ENCODE measurements at places on chromosomes 6 and 20.

DNA sequence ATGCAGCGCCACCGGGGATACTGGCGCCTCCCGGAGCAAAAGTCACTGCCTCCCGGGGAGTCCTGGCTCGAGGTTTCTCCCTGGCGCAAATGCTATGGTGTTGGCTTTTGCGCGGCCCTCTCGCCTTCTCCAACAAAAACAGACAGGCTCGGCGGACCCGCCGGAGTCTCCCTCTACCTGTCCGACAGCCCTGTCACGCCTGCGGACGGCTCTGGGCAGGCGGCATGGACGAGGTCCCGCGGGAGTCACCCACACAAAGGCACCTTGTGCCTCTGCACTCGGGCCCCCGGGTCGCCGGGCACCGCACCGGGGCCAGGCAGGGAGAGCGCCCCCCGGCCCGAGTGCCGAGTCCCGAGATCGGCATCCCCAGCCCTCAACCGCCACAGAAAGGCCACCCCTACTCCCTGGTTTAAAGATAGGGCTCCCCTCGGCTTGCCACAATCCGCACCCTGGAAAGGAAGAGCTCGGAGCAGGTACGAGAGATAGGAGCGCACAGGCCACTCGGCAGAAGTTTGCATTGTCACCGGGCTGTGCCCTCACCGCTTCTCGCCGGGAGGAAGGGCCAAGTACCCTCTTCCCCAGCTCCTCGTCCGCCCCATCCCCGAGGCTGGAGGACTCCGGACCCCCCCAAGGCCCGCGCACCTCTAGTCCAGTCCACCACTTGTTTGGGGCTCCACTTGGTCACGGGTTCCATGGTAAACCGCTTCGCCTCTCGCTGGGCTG is 903 bp downstream of the CNKSR3 start:
- no peak for DNase-seq

DNA sequence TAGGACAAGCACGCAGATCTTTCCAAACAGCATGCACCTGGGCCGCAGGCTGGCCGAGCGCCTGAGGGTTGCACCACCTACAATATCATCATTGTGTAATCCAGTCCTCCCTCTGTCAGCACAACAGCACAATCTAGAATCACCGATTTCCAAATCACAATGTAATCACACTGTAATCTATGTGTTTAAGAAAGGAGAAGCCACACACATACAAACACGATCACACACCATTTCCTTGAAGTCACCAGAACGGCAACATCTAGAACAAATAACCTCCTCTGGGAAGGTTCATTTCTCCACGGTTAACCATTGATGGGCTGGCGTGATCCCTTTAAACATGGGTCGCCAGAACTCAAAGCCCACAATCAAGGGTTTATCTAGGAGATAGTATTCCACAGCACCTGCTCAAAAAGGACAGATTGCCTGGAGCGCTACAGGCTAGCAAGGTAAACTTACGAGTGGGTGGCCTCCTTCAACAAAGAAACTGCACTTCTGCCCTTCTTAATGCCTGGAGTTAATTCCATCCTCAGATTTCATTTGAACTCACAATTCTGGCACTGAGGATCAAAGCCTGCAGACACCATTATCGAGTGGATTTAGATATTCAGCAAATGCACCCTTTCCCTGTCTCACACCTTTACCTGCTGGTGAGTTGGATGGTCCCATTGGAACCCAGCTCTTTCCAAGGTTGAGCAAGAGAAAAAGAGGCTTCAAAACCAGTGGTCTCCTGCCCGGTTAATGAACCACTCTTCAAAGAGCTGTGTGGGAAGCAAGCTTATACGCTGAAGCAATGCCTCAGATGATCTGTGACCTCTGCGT is 83.8 kb upstream of the FOXQ1 start:
- no peak for DNase-seq

DNA sequence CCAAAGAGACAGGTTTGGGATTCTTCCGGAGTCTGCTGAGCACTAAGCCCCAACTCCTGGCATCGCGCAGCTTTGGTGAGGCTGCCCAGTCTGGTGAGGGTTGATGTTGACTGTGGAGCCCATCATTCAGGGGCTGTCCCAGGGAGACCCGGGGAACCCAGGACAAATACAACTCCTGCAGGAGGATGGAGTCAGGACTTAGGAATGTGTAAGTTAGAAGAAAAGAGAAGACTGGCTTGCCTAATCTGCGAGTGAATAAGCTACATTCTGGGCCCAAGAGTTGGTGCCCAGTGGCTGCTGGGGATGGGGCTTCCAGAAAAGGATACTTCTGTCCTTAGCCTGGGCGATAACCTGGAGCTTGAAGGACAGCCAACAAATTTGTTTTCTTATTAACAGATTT is 47.9 kb downstream of the STK35 start:
- no peak for DNase-seq

- DNase-seq = peak; percentile 54
Observed at GRCh38 chr6:46184114-46184513, 13.3 kb upstream of the ENPP5 start.

DNA sequence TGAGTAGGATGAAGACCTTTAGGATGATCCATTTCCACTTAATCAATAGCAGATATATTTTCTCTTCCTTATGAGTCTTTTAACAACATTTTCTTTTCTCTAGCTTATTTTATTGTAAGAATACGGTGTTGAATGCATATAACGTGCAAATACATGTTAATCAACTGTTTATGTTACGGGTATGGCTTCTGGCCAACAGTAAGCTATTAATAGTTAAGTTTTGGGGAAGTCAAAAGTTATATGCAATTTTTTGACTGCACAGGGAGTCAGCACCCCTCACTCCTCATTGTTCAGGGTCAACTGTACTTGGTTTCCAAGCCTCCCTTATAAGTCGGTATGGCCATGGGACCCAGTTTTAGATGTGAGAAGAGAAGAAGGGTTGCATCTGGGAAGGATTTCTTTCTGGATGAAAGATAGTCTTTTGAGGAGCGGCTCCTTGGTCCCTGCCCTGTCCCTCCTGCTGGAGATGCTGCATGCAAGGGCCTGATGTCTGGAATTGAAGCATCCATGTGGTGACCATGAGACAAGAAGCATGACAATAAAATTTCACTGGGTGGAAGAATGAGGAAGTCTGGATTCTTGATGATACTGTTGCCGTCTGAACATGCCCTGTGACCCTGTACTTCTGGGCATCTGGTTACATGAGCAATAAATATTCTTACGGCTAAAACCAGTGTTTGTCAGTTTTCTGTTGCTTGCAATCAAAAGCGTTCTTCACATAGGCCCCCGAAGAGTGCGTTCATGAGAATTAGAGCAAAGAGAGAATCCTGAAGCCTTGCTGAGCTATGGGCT is 194.7 kb upstream of the PMEPA1 start:
- DNase-seq = no peak

DNA sequence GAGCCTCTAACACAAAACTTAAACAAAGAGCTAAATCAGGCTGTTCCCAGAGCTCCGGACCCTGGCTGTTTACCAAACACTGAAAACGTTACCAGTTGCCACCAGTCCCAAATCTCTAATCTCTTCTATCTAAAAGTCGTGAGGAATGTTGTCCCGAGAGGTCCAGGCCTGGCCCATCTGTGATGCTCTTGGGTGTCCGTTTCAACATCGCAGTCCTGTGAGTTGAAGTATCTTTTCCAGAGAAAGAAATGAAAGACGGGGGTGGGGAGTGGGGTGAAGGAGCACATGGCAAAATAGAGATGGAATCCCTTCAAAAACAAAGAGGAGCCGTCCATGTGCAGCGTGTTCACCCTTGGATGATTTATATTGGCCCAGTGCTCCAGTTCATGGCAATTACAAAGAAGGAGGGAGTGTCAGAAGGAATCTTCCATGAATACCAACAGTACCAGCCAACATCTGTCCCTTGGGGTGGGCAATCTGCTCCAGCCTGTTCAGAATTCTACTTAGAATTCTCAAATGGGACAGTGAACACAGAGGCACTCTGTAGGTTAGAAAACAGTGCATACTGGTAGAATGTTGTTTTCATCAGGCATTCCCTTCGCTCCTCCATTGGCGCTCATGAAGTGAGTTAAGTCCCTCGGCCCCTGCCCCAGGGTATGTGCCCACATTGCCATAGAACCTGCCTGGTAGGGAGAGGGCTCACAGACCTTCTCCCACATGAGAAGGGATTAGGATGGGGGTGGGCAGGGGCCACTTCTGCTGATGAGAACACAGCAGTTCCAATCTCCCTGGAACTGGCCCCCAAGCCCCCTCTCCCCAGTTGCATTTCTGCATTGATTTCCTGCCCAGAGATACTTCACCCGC is 112.1 kb downstream of the LY86 start:
- no peak for DNase-seq

DNA sequence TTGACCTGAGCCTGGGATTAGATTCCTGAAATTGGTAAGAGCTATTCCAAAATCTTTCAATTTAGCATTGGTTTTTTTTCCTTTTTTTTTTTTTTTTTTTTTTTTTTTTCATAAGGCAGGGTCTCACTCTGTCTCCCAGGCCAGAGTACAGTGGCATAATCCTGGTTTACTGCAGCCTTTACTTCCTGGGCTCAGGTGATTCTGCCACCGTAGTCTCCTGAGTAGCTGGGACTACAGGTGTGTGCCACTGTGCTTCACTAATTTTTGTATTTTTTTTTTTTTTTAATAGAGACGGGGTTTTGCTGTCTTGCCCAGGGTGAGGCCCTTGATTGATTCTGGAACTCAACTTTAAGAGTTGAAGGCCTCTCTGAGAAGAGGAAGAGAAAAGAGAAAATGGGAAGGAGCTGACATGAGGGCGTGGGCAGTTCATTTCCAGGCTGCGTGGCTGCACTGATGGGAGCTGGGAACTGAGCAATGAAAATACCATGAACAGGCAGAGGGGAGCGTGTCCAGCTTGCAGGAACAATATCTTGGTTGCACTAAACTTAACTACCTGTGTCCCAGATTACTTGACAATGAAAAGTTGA is 24.6 kb downstream of the KDM1B start:
- DNase-seq = no peak

DNA sequence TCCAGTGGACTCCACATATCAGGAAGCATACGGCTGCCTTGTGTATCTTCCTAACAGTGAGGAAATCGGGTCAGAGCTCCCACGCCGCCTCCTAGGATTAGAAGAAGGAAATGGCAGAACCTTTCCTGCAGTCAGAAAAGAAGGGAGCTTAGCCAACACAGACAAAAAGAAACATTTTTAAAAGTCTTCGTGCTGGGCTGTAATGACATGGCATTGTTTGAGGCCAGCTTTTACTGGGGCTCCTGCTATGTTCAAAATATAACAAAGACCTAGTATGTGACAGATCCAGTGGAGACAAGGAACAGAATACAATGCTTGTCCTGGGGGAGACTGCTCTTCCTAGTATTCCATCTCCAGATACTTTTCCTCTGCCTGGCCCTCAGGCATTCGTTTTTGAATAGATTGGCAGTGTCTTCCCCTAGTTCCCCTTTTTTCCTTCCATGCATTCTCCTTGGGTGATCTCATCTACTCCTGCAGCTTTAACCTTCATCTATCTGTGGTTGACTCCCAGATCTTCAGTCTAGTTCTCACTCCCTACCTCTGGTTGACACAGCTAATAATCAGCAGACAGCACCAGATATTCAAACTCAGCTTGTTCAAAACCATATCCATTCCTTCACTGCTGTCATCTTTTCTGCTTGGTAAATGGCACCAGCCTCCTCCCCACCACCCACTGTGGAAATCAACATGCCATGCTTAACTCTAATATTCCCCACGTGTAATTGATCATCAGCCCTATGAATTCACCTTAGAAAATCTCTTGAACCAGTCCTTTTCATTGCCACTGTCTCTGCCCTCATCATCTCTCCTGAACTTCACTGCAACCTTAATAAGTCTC is 94.5 kb upstream of the VSTM2L start:
- DNase-seq = no peak

- DNase-seq = no peak
Observed at GRCh38 chr6:90149280-90149679, 147.4 kb downstream of the BACH2 start.

- DNase-seq = no peak
Observed at GRCh38 chr20:10572853-10573252, 100.9 kb downstream of the JAG1 start.

GRCh38 chr6:129901910-129902309 is 40.8 kb upstream of the TMEM244 start:
- DNase-seq = no peak

DNA sequence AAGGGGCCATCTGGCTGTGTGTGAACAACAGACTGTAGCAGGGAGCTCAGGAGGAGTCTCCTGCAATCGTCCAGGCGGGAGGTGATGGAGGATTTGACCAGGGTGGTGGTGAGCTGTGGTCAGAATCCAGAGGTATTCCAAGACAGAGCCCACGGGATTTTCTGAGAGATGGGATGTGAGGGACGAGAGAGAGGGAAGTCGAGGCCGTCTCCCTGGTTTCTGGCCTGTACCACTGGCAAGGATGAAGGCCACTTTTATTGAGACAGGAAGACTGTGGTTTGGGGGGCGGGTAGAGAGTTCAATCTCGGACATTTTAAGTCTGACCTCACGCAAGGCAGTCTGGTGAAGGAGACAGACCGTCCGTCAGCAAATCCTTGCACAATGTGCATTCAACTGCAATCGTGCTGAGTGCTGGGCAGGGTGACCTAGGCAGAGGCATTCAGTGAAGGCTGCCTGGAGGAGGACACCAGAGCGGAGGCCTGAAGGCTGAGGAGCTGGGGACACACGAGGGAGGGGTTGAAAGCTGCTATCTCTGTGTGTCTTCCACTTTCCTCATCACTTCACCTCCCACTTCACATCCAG is 53.9 kb downstream of the PREX1 start:
- no peak for DNase-seq
